ENCODE measurements at places on chromosomes 7 and 10.

DNA sequence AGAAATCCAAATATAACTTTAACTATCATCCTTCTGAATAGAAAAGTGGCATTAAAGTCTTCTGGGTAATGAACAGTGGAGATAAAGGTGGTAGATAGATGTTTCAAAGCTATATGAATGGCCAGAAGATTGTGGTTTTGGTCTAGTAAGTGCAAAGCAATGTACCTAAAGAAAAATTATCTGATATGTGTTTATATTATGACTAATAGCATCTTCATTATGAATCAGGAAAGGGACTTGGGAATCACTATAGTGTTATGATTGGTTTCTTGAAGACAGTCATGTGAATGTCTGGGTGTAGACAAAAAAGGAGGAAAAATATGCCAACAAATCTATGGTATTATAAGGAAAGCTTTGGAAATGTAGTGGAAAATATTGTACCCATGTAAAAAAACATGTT lies 3.0 kb downstream of the ZNF518A start:
- no peak for ATAC-seq

DNA sequence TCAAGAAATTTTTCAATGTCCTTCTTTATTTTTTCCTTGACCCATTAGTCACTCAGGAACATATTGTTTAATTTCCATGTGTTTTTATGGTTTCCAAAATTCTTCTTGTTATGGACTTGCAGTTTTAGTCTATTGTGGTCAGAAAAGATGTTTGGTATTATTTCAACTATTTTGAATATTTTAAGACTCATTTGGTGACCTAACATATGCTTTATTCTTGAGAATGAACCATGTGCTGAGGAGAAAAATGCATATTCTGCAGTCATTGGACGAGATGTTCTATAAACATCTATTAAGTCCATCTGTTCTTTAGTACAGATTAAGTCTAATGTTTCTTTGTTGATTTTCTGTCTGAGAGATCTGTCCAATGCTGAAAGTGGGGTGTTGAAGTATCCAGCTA lies 42.3 kb upstream of the MDFIC start:
- ATAC-seq, result no peak

- peak; percentile 40 for ATAC-seq
These were observed 289.4 kb downstream of the DNAJB6 start for GRCh38 chr7:157625973-157626742.

DNA sequence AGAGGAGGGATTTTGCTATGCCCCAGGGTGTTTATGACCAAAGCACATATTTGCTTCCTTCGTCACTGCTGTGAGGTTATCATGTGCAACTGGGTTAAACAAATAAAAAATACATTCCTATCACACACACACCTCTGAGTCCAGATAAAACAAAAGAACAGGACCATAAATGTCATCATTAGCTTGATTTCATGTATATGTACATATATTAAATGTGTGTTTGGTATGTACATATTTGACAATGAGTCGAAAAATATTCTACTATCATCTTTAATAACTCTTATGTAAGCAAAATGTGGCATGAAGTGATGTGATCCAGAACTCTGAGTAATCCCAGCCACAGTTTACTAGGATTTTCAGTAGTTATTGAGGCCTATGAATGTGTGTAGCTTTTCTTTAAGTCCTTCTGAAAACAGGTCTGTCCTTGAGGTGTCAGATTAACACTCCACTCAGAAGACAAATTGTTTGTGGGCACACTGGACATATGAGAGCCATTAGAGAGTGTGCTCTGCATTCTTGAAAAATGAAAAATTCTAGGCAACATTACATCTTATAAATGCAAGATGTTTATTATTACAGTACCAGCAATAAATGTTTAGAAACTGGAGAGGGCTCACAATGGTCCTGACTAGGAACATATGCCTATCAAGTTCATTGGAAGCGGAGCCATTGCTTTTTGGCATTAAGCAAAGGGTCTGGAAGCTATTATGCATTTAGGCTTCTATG lies 335.1 kb upstream of the SEMA3A start:
- no peak for ATAC-seq

- ATAC-seq, result no peak
These were observed 49.2 kb upstream of the MGMT start for GRCh38 chr10:129417870-129418269.

DNA sequence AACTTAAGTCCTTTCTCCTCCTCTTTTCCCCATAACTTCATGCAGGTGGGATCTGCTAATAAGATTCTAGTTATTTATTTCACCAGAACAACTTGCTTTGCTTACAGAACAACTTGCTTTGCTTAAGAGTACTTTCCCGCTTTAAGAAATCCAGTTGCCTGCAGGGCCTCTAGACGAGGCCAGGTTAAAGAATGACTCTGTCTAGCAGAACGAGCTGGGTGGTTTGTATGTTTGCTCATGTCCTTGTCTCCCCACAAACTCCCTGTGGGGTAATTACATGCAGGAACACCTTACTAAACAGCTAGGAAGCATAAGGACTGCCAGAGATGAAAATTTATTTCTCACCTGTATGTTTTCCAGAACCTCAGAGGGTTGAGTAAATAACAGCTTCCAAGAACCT lies 8.8 kb upstream of the FZD8 start:
- ATAC-seq, result no peak

- no peak for ATAC-seq
These were observed 54.2 kb downstream of the DLG5 start for GRCh38 chr10:77872151-77872946.

DNA sequence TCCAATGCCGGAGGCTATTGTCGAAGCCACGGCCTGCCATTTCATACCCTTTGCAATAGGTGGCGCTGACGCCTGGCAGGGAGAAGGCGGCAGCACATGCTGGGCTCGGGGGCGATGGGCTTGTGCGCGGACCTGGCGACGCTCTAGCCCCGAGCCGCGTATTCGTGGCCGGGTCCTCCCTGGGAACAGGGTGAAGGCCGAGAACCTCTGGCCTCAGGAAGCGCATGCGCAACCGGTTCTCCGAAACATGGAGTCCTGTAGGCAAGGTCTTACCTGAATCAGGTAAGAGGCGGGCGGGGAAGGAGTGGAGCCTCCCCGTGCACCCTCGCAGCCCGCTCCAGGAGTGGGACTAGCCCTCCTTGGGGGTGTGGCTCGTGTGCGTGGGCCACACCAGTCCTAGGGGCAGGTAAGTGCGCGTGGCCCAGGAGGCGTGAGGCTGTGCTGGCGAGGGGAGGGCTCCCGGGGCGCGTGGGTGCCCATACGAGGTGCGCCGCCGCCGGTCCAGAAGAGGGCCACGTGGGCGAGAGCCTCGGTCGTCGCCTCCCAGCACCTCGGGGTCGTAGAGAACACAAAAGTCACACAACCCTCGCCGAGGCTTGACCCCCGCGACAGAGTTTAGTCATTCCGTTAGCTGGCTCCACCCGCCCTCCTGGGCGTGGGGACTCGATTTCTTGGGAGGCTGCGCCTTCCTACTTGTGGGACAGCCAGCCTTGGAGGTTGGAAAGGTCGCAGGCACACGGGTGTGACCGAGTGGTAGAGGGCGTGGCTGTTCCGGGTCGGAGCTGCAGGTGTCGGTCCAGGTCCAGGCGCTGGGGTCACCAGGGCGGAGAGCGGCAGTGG lies 5.6 kb upstream of the MEST start:
- ATAC-seq, result peak; percentile 72

All from activated T-helper 17 cell treated with anti-CD3 and anti-CD28 coated beads, Interleukin-2, amount 50 U/mL, for 72 hours (primary cell).